ENCODE measurements at places on chromosomes 2 and 18.

DNA sequence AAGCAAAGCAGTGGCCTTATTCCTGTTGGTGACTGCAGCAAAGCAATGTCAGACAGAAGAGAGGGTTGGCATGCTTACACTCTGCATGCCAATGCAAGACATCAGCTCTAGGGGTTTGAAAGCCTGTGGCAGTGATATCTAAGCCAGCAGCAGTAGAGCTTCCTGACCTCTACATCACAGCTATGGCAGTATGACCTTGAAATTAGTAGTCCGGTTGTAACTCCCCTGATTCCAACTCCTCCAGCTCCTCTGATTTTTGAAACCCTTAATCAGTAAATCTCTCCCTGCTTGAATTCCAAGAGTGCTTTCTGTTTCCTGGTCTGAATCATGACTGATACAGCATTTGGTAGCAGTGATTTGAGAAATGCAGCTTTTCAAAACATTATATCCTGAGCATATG lies 60.0 kb upstream of the LRP1B start:
- no peak for DNase-seq

GRCh38 chr2:39595116-39595515 lies 70.6 kb upstream of the TMEM178A start:
- no peak for DNase-seq

- no peak for DNase-seq
These were observed 282.9 kb upstream of the REV1 start for GRCh38 chr2:99772591-99773331.

DNA sequence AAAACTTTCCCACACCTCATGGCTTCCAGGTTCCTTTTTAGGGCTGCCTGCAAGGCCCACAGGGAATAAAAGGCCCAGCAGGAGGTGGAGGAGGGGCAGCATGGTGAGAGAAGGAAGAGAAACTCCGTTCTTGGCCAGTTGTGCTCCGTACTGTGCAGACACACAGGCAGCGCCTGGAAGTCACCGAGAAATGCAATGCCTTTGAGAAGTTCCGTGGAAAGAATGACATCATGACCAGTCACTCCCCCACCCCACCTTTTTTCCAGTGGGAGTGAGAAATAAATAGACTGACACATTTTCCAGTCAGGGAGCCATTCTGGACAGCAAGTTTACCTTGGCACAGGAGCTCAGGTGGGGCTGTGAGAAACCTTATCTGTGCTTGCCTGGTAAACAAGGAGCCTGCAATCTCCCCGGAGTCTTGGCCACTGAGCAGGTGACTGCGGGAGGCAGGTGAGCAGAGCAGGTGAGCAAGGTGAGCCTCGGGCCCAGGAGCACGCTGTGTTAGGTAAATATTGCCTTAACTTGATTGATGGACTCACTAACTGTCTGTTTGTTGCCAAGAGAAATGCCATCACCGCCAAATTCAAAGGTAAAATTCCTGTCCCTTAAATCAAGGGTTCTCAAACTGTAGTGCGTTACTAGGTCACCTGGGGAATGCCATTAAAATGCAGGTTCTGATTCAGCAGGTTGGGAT lies 13.5 kb upstream of the LBH start:
- DNase-seq, result no peak

- no peak for DNase-seq
These were observed 12.7 kb upstream of the FHOD3 start for GRCh38 chr18:36284671-36285295.

GRCh38 chr2:693606-694005 lies 16.4 kb upstream of the TMEM18 start:
- DNase-seq, result no peak

DNA sequence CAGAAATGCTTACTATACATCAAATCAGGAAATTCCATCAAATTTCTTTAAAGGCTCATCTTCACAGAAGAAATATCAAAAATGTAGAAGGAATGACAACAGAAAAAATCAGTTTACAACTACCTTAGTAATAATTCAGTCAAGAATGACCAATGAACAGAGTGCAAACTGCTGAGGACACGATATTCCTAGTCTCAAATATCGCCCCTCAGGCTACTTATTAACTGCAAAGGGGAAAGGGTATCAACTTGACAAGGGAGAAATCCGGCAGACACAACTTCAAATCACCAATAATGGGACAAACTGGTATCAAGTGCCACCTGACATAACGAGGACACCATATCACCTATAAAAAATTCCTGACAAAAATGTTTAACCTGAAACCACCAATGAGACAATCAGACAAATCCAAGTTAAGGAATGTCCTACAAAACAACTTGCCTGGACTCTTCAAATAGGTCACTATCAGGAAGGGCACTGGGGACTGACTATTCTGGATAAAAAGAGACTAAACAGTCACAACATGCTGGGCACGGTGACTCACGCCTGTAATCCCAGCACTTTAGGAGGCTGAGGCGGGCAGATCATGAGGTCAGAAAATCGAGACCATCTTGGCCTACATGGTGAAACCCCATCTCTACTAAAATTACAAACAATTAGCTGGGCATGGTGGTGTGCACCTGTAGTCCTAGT lies 12.8 kb downstream of the COX7A2L start:
- DNase-seq, result no peak

GRCh38 chr2:197137231-197137630 lies 173.3 kb downstream of the ANKRD44 start:
- no peak for DNase-seq

GRCh38 chr2:132984731-132985130 lies 314.7 kb upstream of the LYPD1 start:
- DNase-seq, result no peak

- no peak for DNase-seq
These were observed 22.6 kb downstream of the BCL2L11 start for GRCh38 chr2:111143107-111143842.

GRCh38 chr2:136582628-136583205 lies 182.6 kb upstream of the THSD7B start:
- no peak for DNase-seq

DNA sequence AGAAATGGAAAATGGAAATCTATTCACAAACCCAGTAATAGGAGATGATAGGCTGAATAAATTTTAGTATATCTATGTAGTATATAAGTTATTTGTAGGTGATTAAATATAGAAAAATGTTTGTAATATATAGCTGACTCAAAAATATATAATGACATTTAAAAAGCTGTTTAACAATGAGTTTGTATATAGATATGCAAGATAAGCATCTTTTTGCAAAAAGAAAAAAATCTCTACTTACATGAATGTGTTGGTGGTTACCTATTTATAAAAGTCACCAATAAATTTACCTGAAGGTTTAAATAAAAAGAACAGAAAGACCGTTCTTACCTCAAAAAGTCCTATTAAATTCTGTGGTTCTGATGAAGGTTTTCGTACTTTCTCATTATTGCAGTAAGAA lies 71.3 kb downstream of the LRPPRC start:
- no peak for DNase-seq

DNA sequence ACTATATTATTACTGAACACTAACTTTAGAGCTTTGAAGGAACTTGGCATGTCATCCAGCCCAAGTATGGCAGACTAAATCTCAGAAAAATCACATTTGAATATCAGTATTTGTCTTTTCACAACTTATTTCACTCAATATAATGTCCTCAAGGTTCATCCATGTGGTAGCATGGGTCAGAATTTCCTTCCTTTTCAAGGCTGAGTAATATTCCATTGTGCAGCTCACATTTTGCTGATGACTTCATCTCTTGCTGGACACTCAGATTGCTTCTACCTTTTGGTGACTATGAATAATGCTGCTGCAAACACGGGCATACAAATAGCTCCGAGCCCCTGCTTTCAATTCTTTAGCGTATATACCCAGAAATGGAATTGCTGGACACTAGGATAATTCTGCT lies 46.7 kb downstream of the RPL31 start:
- no peak for DNase-seq

DNA sequence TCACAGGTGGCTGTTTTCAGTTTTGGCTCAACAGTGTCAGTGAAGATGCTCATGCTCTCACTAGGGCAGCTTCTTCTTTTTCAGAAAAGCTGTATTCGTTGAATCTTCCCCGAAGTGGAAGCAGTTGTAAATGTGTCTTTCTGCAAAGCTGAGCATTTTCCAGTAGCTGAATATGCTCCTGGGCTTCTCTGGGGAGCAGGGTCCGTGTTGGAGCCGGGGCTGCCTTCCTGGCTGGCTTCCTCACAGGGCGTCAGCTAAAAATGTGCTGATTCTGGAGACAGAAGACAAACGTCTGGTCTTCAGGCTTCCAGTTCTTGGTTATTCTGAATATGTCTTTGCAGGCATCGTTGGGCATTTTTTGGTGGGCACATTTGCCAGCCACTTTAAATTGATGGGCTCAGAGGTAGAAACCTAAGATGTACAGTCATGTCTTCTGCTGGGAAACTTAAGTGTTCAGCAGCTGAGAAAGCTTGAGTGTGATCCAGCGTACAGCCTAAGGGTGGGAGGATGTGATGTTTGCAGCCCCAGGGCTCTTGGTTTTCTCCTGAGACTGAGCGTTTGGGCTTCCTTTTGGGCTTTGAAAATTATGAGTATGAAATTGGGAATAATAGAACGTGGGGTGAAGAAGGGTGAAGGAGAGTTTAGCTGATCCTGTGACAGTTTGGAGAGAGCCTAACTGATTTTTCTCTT lies 19.0 kb downstream of the SETBP1 start:
- no peak for DNase-seq

- DNase-seq, result no peak
These were observed 44.5 kb downstream of the CCDC74A start for GRCh38 chr2:131572175-131572574.

GRCh38 chr2:16832910-16833309 lies 167.3 kb upstream of the CYRIA start:
- DNase-seq, result no peak

DNA sequence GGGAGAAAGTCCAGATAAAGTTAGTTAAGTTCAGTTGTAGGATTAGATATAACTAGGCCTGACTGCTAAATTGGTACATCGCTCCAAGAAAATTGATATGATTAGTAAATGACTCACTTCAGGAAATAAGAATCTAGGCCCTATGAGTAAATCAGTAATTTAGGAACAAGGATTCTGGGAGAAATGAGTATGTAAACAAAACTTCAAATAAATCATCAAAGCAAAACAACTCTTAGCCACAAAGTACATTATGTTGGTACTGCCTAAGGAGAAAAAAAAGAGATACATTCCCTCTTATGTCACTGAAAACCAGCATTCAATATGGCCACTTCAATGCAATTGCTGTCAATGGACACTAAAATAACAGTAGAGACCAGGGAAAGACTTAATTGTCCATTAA lies 529.1 kb downstream of the ZNF804A start:
- no peak for DNase-seq

DNA sequence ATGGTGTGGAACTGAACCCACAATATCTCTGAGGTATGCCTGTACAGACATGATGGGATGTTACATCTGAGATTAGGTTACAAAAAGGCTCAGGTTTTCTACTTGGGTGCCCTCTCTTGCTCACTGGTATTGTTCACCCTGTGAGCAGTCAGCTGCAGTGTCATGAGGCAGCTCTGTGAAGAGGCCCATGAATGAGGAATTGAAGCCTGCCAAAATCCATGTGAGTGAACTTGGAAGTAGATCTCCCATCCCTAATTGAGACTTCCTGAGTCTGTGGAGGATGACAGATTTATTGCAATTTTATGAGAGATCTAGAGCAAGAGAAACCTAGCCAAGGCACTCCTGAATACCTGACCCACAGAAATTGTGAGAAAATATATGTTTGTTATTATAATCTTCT lies 404.9 kb upstream of the ZEB2 start:
- no peak for DNase-seq

DNA sequence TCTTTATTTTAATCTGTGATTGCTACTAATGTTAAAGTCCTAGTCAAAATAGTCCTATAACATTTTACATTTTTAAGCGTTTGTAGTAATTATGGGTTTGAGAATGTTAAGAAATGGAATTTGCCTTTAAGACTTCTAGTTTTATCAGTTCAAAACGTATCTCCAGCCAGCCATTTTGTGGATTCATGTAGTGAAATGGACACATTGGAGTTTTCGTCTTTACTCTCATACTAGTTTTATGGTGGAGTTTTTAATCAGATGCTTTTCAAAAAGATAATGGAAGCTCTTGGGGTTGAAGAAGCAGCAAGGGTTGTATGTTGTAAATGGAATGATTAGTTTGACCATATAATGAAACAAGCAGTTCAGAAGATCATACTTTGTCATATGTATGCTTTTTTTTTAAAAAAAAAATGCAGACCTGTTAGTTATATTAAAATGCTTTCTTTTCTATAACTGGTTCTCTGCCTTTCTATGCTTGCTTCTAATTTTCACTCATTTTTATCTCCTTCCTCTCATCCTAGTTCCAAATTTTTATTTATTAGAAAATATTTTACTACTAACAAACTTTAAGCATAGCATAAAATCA lies 16.6 kb downstream of the VAPA start:
- no peak for DNase-seq

DNA sequence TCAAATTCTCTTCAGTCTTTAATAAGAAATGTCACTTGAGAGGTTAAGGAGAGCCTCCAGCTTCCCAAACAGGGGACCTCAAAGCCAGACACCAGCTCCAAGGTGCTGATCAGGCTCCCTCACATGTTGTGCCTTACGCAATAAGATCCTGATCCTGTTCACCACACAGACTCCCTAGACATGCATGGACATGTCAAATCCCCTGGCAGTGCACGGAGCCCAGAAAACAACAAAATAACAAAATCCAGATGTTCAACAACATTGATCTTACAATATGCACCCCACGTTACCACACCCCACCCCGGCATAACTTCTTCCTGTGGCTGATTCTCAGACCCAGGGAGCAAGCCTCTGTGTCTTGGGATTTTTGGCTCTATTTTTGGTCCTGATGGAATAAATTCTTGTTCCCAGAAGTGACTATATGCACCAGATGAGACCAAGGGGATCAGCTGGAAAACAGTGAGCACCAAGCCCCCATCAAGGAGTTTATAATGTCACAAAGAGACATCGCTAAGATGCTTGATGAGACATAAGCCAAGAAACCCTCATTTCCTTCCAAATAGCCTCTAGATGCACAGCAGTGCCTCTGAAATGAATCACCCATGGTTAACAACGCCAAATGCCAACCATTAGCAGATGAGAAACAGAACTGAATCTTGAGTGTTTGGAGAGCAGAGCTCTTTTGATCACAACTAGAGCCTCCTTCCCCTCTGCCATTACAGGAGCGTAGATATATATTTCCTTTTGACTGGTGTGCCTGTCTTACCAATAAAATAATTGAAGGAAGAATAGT lies 198.2 kb downstream of the PRKCE start:
- no peak for DNase-seq

DNA sequence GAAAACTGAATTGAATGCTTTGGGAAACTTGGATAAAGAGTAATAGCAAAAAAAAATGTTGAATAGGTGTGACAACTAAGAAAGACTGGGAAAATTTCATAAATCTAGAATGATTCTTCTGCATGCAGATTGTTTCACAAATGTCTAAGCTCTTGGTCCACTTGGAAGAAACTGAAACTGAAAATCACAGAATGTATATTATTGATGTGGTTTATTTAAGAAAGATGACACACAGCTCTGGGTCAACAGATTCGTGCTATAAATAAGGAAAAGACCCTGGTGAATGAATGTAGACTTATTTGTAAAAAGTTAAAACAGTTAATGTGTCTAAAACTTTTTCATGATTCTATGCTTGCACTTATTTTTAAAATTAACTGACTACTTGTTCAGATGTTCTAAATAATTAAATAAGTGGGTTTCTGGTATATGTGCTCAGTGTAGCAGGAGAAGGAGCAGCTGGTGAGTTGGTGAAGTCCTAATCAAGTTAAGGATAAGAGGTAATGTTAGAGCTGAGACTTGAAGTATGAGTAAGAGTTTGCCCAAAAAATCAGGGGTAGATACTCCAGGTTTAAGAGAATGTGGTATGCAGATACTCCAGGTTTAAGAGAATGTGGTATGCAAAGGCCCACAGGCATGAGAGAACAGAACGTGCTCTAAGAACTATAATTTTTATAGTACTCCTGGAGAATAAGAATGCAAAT lies 24.5 kb downstream of the UGP2 start:
- no peak for DNase-seq

GRCh38 chr2:209348433-209348832 lies 75.4 kb upstream of the MAP2 start:
- no peak for DNase-seq
